ENCODE measurements at places on chromosomes 2 and 18.

- DNase-seq, result no peak
Observed at GRCh38 chr18:23995180-23995579, 19.4 kb upstream of the TTC39C start.

DNA sequence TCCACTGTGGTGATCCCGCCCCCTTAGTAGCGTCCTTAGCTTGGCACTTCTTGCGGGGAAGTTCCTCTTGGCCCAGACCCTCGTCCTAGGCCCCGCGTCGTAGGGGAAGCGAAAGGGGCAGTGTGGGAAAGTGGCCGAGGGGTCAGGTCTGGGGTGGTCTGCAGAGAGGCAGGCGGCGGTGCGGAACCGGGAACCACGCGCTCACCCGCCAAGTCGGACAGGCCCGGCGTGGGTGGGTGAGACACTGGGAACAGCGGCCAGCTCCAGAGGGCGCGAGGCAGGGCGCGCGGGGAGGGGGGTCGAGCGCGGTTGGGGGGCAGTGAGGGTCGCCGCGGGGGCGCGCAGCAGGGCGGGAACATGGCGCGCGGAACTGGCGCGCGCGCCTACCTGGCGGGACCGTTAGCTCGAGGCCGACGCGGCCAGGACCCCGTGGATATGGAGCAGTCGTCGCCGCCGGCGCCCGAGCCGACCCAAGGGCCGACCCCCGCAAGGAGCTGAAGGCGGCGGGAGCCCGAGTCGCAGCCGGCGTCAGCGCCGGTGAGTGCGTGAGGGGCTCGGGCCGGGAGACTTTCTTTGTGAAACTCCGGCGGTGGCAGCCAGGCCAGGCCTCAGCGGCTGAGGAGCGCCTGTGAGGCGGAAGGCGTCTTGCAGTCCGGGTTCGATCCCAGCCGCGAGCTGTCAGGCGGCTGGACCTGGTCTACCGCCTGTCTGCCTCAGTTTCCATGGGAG lies 2896.7 kb upstream of the TEKT4 start:
- DNase-seq, result no peak

DNA sequence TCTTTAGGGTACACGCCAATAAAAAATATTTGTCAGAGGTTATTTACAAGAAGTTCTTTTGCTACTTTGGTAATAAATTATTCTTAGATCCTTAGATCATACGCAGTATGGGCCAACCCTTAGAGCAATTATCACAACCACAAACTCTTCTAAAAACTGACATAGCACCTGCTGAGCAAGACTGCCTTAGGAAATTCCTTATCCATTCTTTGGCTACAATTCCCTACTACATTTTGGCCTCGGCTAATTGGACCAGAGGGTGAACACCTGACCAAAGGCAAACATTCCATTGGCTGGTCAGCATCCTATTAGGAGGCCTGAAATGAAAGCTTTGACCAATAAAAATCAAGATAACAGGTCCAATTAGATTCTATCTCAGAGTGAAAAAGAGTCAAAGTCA lies 147.6 kb upstream of the CCDC68 start:
- no peak for DNase-seq

DNA sequence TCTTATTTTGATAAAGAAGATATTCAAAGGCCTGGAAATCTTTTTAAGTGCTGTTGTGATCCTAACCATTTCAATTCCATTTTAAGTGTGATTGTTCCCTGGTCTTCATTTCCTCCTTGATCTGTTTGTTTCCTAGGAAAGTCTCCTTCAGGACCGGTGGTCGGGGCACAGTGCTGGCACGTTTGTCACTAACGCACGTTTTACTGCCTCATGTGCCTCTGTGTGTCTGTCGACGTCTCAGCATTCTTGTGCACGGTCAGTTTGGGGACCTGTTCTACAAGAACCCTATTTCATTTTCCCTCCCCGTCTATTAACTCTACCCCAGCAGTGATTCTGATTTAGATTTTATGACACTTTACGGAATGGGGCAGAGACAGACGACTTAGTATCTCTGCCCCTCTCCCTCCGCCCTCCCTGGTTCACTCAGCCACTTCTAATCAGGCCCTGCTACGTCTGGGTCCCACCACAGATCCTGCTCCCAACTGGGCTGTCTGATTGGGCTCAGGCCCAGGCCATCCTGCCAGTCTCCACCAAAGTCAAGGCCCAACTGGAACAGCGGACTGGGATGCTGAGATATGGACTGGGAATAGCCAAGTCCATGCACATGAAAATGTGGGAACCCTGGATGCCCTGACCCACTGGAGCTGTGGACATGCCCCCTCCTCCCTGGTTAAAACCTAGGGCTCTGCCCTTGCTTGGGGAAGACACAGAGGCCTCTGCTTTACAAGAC lies 95.6 kb downstream of the TWIST2 start:
- no peak for DNase-seq

- DNase-seq, result no peak
Observed at GRCh38 chr2:46510598-46511177, 31.3 kb downstream of the TMEM247 start.

GRCh38 chr2:43542285-43542933 lies 53.4 kb downstream of the THADA start:
- peak; percentile 58 for DNase-seq

- peak; percentile 31 for DNase-seq
Observed at GRCh38 chr2:160956243-160956802, 203.9 kb upstream of the TANK start.

GRCh38 chr2:20179755-20180594 lies 45.0 kb downstream of the SDC1 start:
- no peak for DNase-seq

DNA sequence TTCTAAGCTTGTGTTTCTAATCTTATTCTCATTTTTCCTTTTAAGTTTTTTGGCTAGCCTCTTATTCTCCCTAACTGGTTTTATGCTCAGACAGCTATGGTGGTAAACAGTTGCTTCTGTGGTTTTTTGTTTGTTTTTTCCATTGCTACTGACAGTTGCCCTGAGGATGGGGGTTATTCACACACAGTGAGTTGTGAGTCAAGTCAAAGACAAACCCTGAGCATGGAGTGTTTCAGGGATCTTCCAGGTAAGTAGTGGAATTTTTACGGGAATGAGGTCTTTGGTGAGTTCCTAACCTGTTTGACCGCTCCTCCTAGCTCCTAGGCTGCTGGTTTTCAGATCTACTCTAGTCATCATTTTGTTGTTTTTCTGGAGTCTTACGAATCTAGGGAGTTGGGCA lies 162.8 kb downstream of the ZNF407 start:
- no peak for DNase-seq

GRCh38 chr2:44620189-44620990 lies 258.6 kb downstream of the CAMKMT start:
- no peak for DNase-seq

DNA sequence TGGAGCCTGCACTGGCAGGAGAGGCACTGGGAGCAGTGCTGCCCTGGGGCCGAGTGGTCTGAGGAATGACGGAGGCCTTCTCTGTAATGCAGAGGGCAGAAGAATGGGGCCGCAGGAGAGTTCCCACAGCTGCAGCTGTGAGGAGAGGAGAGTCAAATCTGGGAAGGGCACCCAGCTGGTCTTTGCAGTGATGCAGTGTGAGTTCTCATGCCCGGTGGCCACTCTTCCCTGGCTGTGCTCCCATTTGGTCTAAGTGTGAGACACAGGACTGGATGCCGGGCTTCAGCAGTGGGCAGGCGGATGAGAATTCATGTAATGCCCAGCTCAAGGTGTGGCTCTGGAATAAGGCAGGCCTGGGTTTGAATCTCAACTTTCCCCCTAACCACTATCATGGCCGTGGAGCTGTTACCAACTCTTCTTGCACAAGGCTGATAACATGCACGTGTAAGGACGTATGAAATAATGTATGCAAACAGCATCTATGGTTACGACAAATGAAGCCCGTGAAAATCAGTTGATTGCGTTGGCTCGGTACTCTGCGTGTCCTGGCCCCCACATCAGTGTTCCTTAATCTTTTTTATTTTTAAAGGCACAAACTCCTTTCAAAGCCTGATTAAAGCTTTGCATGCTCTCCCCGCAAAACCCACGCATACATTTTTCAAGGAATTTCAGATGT lies 71.6 kb downstream of the ACKR3 start:
- DNase-seq, result no peak

GRCh38 chr2:155310589-155310988 lies 612.1 kb downstream of the KCNJ3 start:
- peak; percentile 24 for DNase-seq

DNA sequence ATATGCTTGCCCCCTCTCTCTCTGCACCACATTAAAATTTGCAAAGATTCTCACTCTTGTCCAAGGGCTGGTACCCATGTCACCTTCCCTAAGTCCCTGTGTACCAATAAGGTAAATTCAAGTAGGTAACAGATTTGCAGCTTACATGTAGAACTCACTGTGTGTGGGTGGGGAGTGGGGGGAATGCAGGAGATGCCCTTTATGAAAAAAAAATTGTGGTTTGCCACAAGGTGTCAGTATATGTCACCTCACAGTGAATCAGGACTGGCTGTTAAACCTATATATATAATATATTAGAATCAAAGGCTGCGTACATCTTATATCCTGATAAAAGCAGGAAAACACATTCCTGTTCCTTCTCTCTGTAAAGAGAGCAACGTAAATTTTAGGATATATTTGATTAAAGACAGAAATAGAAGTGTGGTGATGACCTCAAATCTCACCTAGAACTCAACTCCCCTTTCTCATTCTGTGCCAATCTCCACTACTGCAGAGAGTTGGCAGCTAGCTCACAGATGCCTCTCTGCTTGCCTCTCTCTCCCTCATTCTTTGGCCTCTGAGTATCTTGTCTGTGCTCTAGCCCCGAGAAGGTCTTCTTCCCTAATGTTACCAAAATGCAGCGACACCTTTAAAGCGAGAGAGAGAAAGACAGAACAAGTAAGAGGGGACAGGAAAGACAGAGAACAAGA lies 536 bp downstream of the XDH start:
- peak; percentile 18 for DNase-seq

DNA sequence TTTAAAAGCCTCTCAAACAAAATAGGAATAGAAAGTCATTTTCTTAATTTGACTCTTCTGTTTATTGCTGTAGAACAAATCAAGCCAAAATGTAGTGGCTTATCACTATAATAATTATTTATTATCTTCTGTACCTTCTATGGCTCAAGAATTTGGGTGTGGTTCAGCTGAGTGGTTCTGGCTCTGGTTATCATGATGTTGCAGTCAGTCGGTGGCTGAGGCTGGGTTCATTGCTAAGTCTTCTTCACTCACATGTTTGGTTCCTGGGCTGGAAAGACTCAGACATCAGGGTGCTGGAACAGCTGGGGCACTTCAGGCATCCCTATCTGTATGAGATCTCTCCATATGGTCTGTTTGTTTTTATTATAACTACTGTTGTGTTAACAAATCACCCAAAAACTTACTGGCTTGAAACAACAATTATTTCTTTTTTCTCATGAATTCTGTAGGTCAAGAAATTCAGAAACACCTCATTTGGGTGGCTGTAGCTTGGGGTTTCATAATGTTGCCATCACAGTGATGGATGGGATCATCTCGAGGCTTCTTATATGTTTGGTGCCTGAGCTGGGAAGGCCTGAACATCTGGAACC lies 242.6 kb upstream of the FBXO11 start:
- no peak for DNase-seq

DNA sequence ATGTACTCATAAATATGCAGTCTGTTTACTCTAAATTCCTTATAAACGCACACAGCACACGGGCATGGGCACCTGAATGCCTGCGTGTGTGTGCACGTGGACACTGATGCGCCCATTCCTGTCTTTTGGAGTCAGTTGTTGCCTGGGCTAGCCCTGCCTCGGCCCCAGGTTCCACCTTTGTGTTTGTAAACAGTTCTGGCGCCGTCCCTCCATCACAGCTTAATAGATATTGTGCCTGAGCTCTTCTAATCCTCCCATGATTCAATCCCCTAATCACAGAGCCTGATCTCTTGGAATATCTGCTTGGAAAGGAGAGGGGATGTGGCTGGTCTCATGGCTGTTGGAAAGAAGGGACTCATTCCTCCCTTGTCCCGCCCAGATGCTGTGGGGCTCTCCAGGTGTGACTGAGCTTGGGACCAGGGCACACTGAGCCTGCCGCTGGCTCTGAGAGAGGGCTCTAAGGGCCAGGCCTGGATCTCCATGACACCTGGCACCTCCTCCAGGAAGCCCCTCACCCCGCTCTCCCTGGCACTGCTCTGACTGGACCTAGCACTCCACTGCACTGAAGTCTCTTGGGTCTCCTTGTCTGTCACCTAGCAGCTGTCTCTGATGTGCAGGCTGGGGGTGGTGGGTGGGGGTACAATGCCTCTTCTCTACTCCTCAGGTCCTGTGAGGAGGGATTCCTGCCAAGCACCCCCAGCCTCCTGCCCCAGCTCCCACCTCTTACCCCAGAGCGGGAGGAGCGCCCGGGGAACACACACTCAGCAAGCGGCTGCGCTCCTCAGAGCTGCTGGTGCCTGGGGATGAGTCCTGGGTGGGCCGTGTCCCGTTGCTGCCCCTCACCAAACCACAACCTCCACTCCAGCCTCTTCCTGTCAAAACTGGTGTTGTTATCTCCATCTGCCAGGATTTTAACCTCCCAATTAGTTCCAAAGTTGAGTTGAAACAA lies 181.3 kb downstream of the INHBB start:
- no peak for DNase-seq

GRCh38 chr2:24269265-24269664 lies 91.1 kb downstream of the ITSN2 start:
- peak; percentile 22 for DNase-seq

GRCh38 chr2:179044500-179044899 lies 5.4 kb downstream of the CCDC141 start:
- DNase-seq, result no peak

DNA sequence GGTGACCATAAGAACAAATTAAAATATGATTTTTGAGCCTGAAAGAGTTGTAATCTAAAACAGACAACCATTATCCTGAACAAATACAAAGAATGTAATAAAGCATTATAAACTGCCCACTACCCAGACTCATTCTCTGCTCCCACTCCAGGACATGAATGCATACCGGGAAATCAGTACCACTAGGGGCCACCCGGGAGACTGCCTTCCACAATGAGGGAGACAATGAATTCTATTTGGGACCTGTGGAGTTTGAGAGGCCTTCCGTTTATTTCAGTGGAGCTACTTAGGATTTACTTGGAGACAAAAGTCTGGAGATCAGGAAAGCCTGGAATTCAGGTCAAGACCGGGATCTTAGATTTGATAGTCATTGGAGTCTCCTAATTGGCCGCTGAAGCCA lies 50.0 kb downstream of the NAB1 start:
- no peak for DNase-seq

DNA sequence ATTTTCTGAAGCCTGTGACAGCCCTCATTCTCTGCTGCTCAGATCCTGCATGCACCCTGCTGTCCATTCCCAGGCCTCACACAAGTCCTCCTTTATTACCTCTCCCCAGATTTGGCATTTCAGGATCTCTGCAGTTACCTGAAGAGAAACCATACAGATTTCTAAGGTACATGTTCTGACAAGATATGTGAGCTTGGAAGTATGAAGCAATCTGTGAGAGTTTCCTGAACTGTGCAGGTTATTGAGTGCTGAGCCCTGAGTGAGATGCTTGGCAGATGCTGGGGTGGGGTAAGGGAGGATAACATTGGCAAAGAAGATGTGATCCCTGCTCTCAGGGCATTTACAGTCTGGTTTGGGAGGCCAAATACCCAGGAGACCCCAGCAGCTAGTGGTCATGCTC lies 122.1 kb upstream of the STPG4 start:
- DNase-seq, result no peak

- no peak for DNase-seq
Observed at GRCh38 chr18:49166327-49166726, 215.6 kb upstream of the SMAD7 start.

- no peak for DNase-seq
Observed at GRCh38 chr2:89829828-89830227, 1138.4 kb downstream of the RPIA start.

- DNase-seq, result no peak
Observed at GRCh38 chr2:219603771-219604170, 6.1 kb downstream of the STK11IP start.
